ENCODE measurements at places on chromosomes 4 and X.

GRCh38 chr4:117621673-117622072, 412.6 kb upstream of the NDST3 start:
- DNase-seq = no peak

DNA sequence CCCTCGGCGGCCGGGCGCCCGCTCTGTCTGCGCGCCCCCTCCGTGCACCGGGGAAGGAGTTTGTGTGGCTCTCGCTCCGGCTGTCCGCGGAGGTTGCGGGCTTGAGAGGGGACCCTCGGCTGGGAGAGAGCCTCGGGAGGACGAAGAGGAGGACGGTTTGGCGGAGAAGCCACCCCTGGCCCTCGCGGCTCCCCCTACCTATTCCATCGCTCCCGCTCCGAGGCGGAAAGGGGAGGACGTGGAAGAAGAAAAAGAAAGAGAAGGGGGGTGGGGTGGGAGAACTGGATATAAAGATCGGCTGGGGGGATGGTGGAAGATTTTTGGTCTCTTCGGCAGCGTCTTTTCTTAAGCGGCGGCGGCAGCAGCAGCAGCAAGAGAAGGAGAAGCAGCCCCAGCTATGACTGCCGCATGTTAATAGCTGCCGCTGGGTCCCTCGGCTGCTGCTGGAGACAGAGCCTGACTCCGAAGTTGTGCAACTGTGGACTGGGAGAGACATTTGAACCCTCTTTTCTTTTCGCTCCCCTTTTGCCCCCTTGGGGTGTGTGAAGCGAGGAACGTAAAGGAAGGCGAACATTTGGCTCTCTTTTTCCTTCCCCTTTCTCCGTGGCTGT, 895 bp downstream of the ADGRL3 start:
- DNase-seq = no peak

- DNase-seq = no peak
Observed at GRCh38 chr4:123953566-123953965, 557.0 kb downstream of the SPRY1 start.

GRCh38 chrX:129193357-129193756, 329.9 kb downstream of the SMARCA1 start:
- no peak for DNase-seq

DNA sequence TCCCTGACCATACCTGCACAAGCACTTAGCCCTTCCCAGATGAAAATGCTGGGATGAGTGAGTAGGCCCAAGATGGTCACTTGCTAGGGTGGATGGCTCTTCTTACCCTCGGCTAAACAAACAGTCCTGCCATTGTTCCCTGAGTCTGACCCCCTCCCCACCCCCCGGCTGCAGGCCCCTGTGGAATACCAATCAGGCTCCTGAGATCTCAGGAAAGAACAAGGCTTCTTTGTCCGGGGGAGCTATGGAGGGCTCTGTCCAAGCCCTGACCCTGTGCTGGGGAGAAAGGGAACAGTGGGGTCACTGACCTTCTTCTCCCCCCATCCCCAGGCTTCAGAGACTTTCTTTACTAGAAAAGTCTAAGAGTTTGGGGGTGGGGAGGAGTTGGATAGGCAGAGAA, 6.0 kb downstream of the PLP1 start:
- no peak for DNase-seq

Measured in stimulated activated naive CD4-positive, alpha-beta T cell (primary cell).